ENCODE measurements at places on chromosomes 11 and 22. TPM values are rescaled to one million over a fixed set of nuclear protein-coding genes. Genes with fewer than 3 reads are reported as not detected.

GRCh38 chr11:119110439-119110838, 3.3 kb downstream of the C2CD2L start:
- DNase-seq = no peak

DNA sequence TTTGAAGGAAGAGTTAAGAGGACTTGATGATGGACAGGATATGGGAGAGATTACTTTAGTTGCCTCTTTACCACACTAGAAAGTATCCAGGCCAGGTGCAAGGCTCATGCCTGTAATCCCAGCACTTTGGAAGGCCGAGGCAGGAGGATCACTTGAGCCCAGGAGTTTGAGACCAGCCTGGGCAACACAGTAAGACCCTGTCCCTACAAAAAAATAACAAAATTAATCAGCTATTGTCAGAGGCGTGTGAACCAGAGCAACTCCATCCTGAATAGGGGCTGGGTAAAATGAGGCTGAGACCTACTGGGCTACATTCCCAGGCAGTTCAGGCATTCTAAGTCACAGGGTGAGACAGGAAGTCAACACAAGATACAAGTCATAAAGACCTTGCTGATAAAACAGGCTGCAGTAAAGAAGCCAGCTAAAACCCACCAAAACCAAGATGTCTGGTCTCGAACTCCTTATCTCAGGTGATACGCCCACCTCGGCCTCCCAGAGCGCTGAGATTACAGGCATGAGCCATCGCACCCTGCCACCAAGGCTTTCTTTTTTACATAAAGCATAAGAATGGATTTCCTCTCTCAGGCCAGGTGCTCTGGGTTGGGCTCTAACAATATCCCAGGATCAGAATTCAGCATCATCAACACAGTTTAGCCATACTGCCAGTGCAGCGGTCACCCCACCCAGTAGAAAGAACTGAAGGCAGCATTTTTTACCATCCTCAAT, 17.8 kb downstream of the PI4KA start:
- no peak for DNase-seq

DNA sequence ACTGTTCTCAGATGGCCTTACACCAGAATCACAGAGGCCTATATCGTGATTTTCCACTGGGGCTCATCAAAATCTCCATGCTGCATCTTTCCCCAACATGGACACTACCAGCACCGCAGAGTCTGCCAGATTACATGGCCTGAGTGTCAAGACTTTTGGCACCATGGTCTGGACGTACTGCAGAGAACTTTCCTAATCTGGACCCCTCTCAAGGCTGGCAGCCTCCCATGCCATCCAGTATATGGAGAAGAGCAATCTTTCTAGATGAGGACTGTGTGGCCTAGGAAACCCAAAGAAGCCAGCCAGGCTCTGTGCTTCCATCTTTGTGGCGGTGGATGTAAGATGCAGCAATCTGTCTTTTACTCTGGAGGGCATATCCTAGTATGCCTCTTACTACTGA, 139.2 kb downstream of the ADAMTS15 start:
- DNase-seq = no peak

GRCh38 chr11:78572394-78572793, 2.3 kb downstream of the NARS2 start:
- DNase-seq = no peak

DNA sequence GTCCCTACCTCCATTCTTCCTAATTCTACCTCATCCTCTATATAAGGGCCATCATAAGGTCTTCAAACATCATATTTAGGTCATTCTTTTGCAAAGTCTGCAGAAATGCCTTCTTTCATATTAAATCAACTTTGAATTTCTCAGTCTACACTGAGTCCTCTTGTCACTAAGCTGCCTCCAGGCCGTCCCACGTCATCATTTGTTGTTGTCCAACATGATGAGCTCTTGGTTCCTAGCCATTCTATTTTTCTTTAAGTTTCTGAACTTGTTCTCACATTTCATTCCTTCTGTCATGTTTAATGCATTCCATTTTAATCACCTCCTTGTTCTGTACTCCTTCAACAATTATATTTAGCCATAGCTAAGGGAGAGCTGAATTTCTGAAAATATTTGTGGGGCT, 59.2 kb upstream of the PGR start:
- DNase-seq = no peak

DNA sequence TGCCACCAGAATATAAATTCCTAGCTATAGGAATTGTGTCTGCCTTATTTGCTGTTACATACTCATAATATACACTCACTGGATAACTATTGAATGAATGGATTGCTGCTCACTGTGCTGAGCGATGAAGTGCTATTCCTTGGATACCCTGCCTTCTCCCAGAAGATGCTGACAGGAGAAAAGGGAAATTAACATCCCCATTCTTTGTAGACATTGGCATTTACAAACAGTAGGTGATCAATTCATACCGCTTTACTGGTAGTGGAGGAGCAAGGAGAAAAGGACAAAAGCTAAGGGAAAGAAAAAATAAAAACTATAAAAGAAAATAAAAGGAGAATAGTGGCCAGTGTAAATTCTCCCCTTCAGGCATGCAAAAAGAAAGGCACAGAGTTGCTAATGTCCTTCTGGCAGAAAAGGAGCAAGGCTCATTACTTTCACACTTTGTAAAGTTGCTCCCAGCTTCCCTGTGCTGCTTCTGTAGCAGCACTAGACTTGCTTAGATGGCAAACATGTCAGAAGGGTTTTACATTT, 183.0 kb downstream of the LUZP2 start:
- DNase-seq = no peak

- no peak for DNase-seq
These were observed 257.7 kb downstream of the TBC1D22A start for GRCh38 chr22:47020166-47020565.

- no peak for DNase-seq
These were observed 361 bp downstream of the CTSD start for GRCh38 chr11:1763336-1763795.

GRCh38 chr22:27866135-27867084, 52.6 kb downstream of the PITPNB start:
- DNase-seq = no peak

DNA sequence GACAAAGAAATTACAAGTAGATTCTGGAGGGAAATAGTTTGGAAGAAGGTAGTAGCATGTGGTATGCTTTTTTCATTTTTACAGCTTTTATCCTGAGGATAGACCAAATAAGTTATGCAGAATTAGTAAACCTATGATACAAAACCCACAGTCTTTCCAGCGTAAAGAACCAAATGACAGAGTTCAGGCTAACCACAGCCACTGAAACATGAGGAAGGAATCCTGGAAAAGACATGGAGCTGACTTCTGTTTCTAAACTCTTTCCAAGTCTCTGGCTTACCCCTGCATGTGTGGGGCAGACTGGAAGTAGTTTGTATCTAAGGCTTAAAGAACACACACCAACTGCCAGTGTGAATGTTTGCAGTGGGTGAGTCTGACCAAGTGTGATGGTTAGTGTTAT, 258.4 kb upstream of the TENM4 start:
- DNase-seq = no peak

DNA sequence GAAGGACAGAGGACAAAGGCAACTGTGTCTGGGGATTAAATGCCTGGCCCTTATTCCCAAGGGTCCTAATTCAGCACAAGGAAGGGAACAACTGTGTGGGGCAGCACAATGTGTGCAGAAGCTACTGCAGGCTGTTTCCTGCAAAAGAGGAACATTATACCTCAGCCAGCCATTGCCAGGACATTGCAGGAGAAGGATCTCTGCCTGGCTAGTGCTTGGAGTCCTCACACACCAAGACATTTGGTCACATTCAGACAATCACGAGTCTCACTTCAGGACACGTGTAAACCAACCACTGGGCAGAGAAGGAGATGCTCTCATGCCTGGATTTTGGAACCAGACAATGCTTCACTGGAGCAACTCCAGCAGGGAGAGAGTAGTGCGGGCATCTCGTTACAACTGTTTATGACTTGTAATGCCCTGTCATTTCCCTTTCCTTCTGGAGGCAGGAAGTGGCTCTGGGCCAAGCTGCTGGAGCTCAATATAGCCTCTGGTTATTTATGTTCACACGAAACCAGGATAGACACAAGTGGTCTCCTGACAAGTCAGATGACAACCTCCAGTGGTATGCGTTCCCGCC, 23.9 kb upstream of the ZC3H12C start:
- peak; percentile 78 for DNase-seq

- DNase-seq = no peak
These were observed 10.0 kb downstream of the WNT7B start for GRCh38 chr22:45966895-45967365.

DNA sequence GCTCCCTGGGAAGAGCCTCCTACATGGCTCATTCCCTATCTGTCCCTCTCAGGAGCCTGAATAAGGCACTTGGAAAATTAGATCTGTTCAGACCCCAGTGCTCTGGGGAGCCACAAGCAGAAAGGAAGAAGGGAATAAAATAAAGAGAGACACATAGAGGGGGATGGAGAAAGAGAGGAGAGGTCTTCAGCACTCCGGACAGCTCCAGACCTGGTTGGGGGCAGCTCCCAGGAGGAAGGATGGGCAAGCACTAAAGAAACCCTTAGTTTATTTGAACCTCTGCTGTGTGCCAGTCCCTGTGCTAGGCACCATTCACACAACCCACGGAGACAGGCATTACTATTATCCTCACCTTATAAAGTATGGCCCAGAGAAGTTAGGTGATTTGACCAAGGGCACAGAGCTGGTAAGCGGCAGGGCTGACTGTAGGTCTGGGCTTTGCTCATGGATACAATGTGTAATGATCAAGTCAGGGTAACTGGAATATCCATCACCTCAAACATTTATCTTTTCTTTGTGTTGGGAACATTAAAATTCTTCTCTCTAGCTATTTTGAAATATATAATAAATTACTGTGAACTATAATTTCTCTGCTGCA, 53.7 kb upstream of the LRRC32 start:
- DNase-seq = no peak

DNA sequence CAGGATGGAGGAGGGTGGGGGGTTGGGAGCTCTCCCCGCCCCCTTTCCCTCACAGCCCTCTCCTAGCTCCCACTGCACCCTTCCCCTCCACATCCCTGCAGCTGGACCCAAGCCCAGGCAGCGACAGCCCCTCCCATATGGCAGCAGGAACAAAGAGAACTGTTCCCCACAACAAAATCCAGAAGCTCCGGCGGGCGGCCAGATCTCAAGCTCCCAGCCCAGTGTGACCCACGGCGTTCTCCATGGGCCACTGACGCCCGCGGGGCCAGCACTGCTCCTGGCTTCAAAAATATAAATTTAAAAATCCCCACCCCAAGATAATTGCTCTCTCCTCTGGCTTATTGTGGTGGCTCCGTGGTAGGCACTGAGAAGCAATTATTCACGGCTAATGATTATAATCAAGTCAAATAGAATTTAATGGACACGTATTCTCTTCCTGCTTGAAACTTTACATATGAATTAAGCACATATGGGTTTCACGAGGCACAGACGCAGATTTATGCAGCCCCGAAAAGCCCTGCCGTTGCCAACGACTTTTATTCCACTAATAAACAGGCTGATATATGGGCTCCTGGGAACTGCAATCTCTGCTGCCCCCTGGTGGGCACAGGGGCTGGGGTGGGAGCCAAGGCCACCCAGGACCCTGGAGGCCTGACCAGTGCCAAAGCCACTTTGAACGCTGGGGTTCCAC, 17.5 kb downstream of the MACROD1 start:
- peak; percentile 84 for DNase-seq

GRCh38 chr11:8722809-8723208, 40.2 kb downstream of the RPL27A start:
- no peak for DNase-seq

- DNase-seq = no peak
These were observed 134.9 kb downstream of the DBX1 start for GRCh38 chr11:20025332-20025840.

GRCh38 chr11:14858404-14858803, 33.6 kb downstream of the CYP2R1 start:
- DNase-seq = no peak

DNA sequence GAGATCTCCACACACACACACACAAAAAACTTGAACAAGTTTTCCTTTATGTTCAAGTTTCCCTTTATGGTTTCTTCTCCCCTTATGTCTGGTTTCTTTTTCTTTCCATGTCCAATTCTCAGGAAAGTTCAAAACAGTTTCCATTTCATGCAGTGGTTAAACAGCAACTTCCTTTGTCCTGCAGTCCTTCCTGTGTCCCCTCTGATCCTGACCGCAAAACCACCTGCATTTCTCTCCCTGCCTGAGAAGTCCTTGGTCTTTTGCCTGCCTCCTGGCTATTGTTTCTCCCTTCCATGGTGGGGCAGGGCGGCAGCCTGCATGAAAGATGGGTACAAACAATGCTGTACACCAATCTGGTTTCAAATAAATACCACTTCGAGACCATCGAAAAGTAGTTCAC, 58.3 kb upstream of the SORL1 start:
- DNase-seq = no peak

- DNase-seq = peak; percentile 75
These were observed 3.2 kb downstream of the SEZ6L start for GRCh38 chr22:26172389-26172990.

DNA sequence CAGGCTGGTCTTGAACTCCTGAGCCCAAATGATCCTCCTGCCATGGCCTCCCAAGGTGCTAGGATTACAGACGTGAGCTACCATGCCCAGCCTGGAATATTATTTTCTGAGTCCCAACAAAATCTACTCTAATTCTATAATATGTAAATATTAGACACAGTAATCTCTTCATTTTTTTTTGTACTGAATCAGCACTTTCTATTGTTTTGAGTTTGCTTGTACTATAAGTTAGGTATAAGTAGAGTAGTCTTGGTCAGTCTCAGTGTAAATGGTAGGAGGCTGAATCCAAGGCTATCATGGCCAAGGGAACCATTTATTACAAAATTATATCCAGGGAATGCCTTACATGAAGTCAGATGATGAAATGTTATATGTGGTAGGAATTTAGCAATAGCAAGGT, 19.6 kb upstream of the OR6X1 start:
- DNase-seq = no peak

DNA sequence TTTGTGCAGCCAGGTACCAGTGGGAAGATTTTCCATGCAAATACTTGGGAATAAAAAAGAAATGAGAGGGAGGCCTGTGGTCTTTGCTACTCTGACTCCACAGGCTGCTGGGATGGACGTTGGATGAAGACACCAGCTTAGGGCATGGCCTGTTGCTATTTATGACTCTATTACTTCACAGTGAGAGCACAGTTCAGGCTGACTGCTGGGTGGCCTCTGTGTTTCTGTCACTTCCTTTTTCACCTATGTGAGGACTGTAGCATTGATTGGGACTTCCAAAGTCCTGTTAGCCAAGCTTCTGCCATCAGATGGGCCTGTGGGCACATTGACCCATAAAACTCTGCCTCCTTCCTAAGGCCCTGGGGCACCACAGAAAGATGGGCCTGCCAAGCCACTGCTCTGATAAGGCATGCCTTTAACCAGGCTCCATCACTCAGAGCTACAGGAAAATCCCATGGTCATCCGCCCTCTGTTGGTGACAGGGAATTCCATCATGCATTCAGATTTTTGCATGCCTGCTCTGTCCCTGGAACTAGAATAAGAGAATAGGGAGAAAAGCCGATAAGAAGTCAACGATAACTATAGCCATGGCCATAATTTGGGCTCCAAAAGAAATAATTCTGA, 64.6 kb downstream of the KCNJ1 start:
- peak; percentile 47 for DNase-seq

- DNase-seq = peak; percentile 5
These were observed 66.1 kb downstream of the STK33 start for GRCh38 chr11:8527939-8528338.

GRCh38 chr11:86741839-86742805, 58.2 kb upstream of the PRSS23 start:
- no peak for DNase-seq

GGTLC2 gene
- total RNA-seq = not detected

C11orf86 gene
- not detected for total RNA-seq

LGALS12 gene
- not detected for total RNA-seq

IL18 gene
- total RNA-seq = 0.86 TPM

PEX26 gene
- 35.6 TPM for total RNA-seq

IFTAP gene
- total RNA-seq = 35.4 TPM

TBC1D10A gene
- 18.8 TPM for total RNA-seq

MPZL2 gene
- total RNA-seq = not detected

PDE3B gene
- 9.0 TPM for total RNA-seq

DDX25 gene
- total RNA-seq = 7.5 TPM

PKDREJ gene
- 0.07 TPM for total RNA-seq

Measured in cardiac muscle cell (in vitro differentiated cells and primary cell).